ENCODE measurements at places on chromosomes 11 and 22.

GRCh38 chr22:20750461-20751184, 23.3 kb upstream of the SERPIND1 start:
- no peak for DNase-seq

DNA sequence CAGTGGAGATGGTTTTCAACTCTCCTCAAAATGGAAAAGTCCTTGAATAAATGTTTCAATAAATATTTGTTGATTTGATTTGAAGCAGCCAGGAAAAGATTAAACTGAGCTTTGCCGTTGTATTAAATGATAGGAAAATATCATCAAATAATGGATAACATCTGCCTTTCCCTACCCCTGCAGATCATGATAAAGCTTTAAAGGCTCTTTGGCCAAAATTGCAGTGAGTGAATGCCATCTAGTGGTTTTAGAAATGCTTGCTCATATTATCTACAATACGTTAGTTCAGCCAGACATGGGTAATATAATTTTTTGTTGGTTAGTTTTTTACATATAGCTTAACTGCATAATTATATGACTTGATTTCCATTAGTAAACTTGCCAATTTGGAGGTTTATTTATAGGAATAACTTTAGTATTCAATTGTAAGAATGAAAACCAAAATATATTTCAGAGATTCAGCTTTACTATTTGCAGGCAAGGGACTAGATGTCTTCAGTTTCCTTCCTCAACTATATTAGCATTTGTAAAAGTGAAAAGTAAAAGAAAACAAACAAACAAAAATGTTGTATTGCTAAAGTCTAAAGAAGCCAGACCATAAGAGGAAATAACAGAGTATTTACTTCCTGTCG, 159.2 kb downstream of the MSANTD4 start:
- peak; percentile 90 for DNase-seq

GRCh38 chr22:24981066-24981465, 28.6 kb downstream of the KIAA1671 start:
- no peak for DNase-seq

DNA sequence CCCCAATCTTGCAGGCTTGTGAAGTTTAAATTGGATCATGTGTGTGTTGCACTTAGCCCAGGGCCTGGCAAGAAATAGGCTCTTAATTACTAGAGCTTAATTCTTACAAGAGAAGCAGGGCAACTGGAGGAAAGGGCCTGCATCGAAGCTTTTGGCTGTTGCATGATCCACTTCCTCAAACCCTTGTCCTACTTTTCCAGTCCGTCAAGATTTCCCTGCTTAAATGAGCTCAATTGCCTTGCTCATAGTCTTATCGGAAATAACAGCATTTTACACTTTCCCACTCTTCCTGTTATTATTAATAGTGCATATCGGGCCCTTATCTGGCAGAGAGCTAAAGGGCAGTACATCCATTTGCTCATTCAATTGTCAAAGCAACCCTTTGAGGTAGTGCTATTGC, 18.1 kb downstream of the DTX4 start:
- DNase-seq = no peak

DNA sequence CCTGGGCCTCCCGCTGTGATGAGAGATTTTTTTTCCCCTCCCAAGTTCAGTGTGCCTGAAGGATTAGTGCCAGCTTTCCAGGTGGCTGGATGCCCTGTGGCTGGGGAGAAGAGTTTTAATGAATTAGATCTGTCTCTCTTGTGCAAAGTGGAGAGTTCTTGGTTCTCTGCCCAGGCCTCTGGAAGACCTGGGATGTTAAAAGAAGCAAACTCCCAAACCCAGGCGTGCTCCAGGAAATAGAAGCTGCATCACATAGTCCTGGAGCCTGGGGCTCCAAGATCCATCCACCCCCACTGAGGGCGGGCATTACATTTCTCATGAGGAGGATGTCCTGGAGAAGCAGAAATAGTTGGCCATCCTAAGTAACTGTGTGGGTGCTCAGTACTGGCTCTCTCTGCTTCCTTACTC, 30.6 kb downstream of the SDHAF2 start:
- DNase-seq = no peak
